ENCODE measurements at places on chromosomes 3 and 15. TPM values are rescaled to one million over a fixed set of nuclear protein-coding genes. Genes with fewer than 3 reads are reported as not detected.

Gene NAALADL2
- 23.5 TPM for total RNA-seq

Gene TTLL13
- under 0.01 TPM for total RNA-seq

Gene PLA2G4D
- not detected for total RNA-seq

Gene RHCG
- total RNA-seq, result not detected

All from osteoblast (primary cell).